Activated T-cell treated with anti-CD3 and anti-CD28 coated beads, Interleukin-2, amount 50 U/mL, for 72 hours (primary cell): ENCODE measurements at places on chromosomes 2 and 18. TPM values are rescaled to one million over a fixed set of nuclear protein-coding genes. Genes with fewer than 3 reads are reported as not detected.

Gene SS18
- 58.6 TPM for total RNA-seq

Gene CNDP1
- total RNA-seq: not detected

Gene ARL6IP6
- total RNA-seq: 41.5 TPM

Gene CROCC2
- not detected for total RNA-seq

Gene ATOH8
- not detected for total RNA-seq

Gene BMP10
- total RNA-seq: not detected

Gene CCDC85A
- total RNA-seq: not detected

Gene DLX1
- total RNA-seq: not detected

Gene CMPK2
- total RNA-seq: 5.7 TPM

Gene HOXD9
- not detected for total RNA-seq

Gene CIAO1
- total RNA-seq: 70.8 TPM

Gene PAX8
- total RNA-seq: 4.3 TPM

Gene DPYSL5
- not detected for total RNA-seq

Gene CAVIN2
- not detected for total RNA-seq

Gene NDC80
- total RNA-seq: 82.0 TPM

Gene FAHD2B
- 32.9 TPM for total RNA-seq

Gene IL36A
- not detected for total RNA-seq

Gene FAM117B
- 11.4 TPM for total RNA-seq

Gene CFAP65
- not detected for total RNA-seq

Gene AMER3
- total RNA-seq: not detected

Gene MEP1B
- not detected for total RNA-seq

Gene RBM44
- 1.9 TPM for total RNA-seq

Gene SKOR2
- total RNA-seq: 0.70 TPM

Gene TNFAIP6
- total RNA-seq: not detected

Gene TCF23
- total RNA-seq: not detected

Gene STEAP3
- 0.17 TPM for total RNA-seq

Gene STPG4
- not detected for total RNA-seq

Gene WIPF1
- 198 TPM for total RNA-seq

Gene OTOF
- 1.6 TPM for total RNA-seq

Gene MARS2
- 9.2 TPM for total RNA-seq

Gene CCL20
- total RNA-seq: 1.4 TPM

Gene OTOS
- not detected for total RNA-seq

Gene IL18RAP
- 9.5 TPM for total RNA-seq

Gene POTEI
- total RNA-seq: not detected

Gene ASB18
- not detected for total RNA-seq

Gene DNAJC5G
- 0.31 TPM for total RNA-seq

Gene NAT8
- not detected for total RNA-seq

Gene DES
- not detected for total RNA-seq

Gene ADRA2B
- 1.7 TPM for total RNA-seq

Gene MEIS1
- 0.34 TPM for total RNA-seq

Gene SLC30A3
- 1.5 TPM for total RNA-seq

Gene RIT2
- total RNA-seq: not detected

Gene RAB10
- total RNA-seq: 147 TPM

Gene AQP12A
- not detected for total RNA-seq

Gene COLEC11
- 0.41 TPM for total RNA-seq

Gene FEV
- total RNA-seq: not detected
